ENCODE measurements at places on chromosomes 7 and 10.

DNA sequence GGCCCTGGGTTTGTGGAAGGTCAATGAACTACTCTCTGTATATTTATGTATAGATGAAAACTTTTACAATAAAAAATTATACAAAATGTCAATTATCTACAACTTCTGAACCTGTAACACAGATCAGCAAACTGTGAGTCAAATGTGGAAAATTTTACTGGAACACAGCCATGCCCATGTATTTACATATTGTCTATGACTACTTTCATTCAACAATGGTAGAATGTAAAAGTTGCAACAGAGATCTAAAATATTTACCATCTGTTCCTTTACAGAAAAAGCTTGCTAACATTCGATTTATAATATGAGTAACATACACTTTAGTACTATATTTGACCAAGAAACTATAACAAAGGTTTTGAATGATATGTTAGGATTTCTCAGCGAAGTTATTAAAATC, 481.6 kb downstream of the PARD3 start:
- DNase-seq, result no peak

GRCh38 chr10:95688648-95689047, 5.1 kb downstream of the TCTN3 start:
- DNase-seq, result no peak

GRCh38 chr10:3210251-3210877, 37.8 kb upstream of the PITRM1 start:
- no peak for DNase-seq

- DNase-seq, result no peak
Measured at GRCh38 chr10:79020015-79020491, 48.7 kb upstream of the ZMIZ1 start.

- DNase-seq, result no peak
Measured at GRCh38 chr10:17278607-17279240, 50.7 kb downstream of the VIM start.

All from stimulated activated CD8-positive, alpha-beta memory T cell treated with anti-CD3 and anti-CD28 coated beads, Interleukin-15, amount 100 ng/mL, for 48 hours (primary cell).